ENCODE measurements at places on chromosomes 7 and 10. TPM values are rescaled to one million over a fixed set of nuclear protein-coding genes. Genes with fewer than 3 reads are reported as not detected.

DNA sequence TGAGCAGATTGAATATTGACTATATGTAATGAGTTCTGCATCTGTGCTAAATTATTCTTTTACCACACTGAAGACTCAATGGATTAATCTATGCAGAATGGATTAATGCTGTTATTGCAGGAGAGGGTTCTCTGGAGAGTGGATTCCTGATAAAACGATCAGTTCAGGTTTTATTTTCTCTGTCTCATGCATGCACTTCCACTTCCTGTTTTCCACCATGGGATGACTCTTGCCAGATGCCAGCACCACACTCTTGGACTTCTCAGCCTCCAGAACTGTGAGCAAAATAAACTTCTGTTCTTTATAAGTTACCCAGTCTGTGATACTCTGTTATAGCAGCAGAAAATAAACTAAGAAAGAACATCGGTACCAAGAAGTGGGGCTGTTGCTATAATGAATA lies 207.5 kb downstream of the KCND2 start:
- no peaks in the 10 kb centered on the region for H3K36me3 ChIP-seq
- no peak overlapping the region for H3K27ac ChIP-seq
- DNase-seq = no peak

The DYDC2 gene
- total RNA-seq = not detected

DNA sequence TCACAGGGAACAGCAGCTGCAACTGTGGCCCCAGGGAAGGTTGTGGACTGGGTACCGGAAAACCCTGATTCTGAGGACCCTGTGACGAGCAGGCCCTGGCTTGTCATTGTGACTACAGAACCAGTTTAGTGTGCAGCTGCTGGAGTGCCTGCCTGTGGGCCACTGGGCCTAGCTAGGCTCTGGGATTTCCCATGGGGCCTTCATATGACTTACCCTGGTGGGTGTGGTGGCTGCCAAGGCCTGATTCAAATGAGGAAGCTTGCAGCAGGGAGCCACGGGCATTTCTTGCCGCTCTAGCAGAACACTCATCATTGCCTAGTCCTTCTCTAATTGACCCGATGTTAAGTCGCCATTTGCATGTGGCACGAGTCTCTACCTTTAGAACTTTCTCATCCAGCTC lies 14.7 kb upstream of the CAMK2G start:
- peak overlapping the region; percentile 77 for H3K27ac ChIP-seq
- DNase-seq = peak; percentile 92
- peaks cover 38% of the 10 kb centered on the region for H3K4me1 ChIP-seq
- no peak overlapping the region for H3K4me3 ChIP-seq
- no peaks in the 10 kb centered on the region for H3K27me3 ChIP-seq
- H3K36me3 ChIP-seq = no peaks in the 10 kb centered on the region

The BTBD16 gene
- not detected for total RNA-seq

The MYL10 gene
- total RNA-seq = 0.30 TPM

The NEUROD6 gene
- total RNA-seq = not detected

GRCh38 chr7:2641406-2642393 lies 9.9 kb downstream of the TTYH3 start:
- H3K27ac ChIP-seq = peak overlapping the region; percentile 37
- H3K36me3 ChIP-seq = peaks cover 11% of the 10 kb centered on the region
- H3K4me1 ChIP-seq = peaks cover 24% of the 10 kb centered on the region
- no peaks in the 10 kb centered on the region for H3K27me3 ChIP-seq
- no peak overlapping the region for H3K4me3 ChIP-seq
- DNase-seq = peak; percentile 52

- no peaks in the 10 kb centered on the region for H3K27me3 ChIP-seq
- no peak for DNase-seq
- H3K36me3 ChIP-seq = no peaks in the 10 kb centered on the region
- H3K27ac ChIP-seq = no peak overlapping the region
These were observed 103.2 kb upstream of the CTBP2 start for GRCh38 chr10:125263551-125263950.

The RNF148 gene
- total RNA-seq = 6.1 TPM

- no peaks in the 10 kb centered on the region for H3K36me3 ChIP-seq
- no peak for DNase-seq
- H3K27ac ChIP-seq = no peak overlapping the region
- H3K4me1 ChIP-seq = peaks cover 7% of the 10 kb centered on the region
- no peak overlapping the region for H3K4me3 ChIP-seq
- H3K27me3 ChIP-seq = no peaks in the 10 kb centered on the region
These were observed 4.3 kb upstream of the JAKMIP3 start for GRCh38 chr10:132061465-132061864.

DNA sequence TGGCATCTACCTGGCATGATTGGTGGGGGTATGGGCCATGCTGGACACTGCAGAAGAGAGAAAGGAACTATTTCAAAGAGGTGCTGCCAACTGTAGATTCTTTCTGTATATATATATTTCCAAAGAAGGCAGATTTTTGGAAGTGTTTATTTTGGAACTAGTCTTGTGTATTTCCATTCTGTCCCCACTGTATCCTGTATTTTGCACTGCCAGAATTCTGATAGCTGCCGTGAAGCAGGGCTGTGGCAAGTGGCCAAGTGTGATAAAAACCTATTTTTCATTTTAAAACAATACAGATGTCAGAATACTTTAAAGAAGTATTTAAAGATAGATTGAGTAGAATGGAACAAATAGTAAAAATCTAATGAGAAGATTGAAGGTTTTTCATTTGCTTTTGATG lies 17.1 kb downstream of the MCU start:
- no peak for DNase-seq
- H3K4me3 ChIP-seq = no peak overlapping the region
- H3K27me3 ChIP-seq = no peaks in the 10 kb centered on the region
- H3K4me1 ChIP-seq = peaks cover 24% of the 10 kb centered on the region
- no peak overlapping the region for H3K27ac ChIP-seq
- H3K36me3 ChIP-seq = no peaks in the 10 kb centered on the region

DNA sequence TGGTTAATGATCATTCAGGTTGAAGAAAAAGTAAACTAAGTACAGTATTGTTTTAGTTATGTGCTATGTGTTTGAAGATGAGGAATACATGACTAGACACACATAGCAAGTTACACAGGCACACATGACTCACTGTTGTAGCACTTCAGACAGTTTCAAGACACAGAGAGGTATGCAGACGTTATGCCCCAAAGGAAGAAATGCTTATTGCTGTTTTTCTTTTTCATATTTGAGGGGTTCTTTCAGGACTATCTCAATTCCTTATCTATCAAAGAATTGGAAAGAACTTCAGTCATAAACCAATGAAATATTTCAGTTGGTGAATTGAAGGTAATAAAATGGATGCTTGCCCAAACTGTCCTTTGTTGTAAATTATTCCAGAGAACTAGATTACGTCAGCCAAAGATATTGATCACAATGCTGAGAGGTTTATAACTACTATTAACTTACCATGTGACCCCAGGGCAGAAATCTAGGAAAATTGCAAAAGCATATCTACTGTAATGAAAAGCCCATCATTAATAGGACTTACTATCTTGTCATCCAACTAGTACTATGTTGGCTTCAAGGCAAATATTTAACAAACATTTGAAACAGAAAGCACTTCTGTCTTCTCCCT lies 61.2 kb upstream of the CAPZA2 start:
- H3K27ac ChIP-seq = no peak overlapping the region
- H3K36me3 ChIP-seq = no peaks in the 10 kb centered on the region
- H3K4me1 ChIP-seq = peaks cover 64% of the 10 kb centered on the region
- no peak overlapping the region for H3K4me3 ChIP-seq
- H3K27me3 ChIP-seq = no peaks in the 10 kb centered on the region

The EIF5AL1 gene
- total RNA-seq = 2.7 TPM

DNA sequence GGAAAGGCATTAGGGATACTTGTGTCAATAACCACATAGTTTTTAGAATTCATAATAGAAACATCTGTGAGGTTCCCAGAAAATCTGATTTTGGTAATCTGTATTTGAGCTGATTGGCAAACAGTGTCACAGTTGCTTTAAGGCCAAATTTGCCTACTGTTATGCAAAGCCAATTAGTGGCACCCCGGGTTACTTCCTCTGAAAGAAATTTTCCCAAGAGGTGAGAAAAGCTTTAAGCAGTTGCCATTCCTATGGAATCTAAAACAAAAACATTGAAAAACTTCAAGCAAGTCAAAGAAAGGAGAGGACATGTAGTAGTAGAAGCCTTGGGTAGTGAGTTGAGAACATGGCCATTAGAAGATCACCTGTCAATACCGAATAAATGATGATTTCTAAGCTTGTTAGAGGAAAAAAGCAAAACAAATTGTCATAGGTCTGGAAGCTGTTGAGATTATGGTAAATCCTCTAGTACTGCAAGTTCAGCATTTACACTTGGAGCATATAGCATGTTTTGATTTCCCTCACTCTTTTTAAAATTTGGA lies 176.8 kb downstream of the TWIST1 start:
- H3K27me3 ChIP-seq = no peaks in the 10 kb centered on the region
- H3K4me1 ChIP-seq = peaks cover 35% of the 10 kb centered on the region
- H3K4me3 ChIP-seq = no peak overlapping the region
- DNase-seq = peak; percentile 98
